ENCODE measurements at places on chromosomes 5 and 9.

DNA sequence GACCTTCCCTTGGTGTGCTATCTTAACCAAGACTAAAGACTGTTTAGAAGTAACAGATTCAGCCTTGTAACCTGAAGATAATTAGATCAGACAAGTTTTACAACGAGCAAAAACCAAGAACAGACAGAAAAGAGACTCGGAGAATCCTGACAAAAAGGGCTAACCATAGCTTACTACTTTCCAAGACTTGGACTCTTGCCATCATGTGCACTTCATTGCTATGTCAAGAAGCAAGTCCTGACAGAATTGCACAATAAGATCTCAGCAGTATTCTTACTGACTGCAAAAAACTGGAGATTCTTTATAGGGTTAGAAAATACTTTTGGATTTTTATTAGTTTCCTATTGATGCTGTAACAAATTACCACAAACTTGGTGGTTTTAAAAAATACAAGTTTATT lies 1539.0 kb upstream of the NUDT12 start:
- DNase-seq: no peak

DNA sequence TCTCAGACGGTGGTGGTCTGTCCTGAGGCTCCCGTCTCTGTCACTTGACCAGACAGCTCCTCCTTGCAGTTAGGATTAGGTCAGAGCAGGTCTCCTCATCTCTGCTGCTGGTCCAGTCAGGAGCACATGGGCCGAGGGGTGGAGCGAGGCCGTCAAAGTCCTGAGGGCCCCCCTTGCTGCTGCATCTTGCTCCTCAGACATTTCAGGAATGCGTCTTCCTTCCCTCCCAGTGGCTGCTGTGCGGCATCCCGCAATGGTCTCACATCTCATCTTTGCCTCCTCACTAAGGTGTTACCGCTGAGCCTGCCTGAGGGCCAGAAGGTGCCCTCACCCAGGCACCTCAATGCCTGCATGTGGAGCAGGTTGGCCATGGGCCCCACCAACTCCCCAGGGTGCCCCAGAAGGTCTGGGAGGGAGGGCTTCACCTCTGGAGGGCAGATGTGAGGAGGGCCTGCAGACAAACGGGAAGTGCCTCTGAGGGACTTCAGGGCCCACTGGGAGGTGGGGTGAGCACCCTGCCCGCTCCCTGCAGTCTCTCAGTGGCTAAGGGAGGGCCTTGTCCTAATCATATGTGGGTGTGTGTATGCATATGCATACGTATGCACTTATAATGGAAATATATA lies 137.7 kb upstream of the LMX1B start:
- no peak for DNase-seq

DNA sequence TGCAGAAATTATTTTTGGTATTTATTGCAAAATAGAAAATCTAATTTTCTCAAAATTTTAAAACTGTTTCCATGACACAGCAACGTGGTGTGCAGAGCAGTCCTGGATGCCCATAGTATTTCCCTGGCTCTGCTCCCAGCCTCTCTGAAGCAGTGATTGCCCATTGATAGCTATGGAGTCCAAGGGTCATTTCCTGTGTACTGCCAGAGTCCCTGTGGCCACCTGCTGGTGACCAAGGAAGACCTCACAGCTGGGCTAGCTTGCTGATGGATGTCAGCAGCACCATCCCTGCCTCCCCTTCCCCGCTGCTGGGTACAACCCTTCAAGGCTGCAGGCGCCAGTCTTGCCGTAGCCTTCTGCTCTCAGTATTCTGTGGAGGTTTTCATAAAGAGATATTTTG lies 184.1 kb downstream of the DIRAS2 start:
- no peak for DNase-seq

DNA sequence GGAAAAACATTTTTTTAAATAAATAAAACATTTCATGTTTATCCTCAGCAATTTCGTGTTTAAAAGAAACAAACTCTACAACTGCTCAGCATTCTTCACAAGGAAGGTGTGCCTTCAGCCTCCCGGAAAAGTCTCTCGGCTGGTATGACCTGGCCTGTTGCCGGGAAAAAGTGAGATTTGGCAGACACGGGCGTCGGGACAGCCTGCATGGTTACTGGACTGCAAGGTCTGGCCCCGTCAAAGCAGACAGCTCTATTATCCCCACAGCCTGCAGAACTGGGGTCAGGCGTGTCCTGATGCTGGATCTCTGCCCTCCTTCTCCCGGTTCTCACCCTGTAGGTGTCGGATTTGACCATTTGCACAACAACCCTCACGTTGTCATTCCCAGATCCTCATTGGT lies 120.3 kb upstream of the SPATA31C2 start:
- DNase-seq: no peak

GRCh38 chr5:94849324-94849723 lies 230.9 kb downstream of the SLF1 start:
- no peak for DNase-seq

- no peak for DNase-seq
Measured at GRCh38 chr9:7790022-7790818, 9.4 kb downstream of the DMAC1 start.

GRCh38 chr5:177496070-177496726 lies 1.2 kb downstream of the PDLIM7 start:
- DNase-seq: no peak

GRCh38 chr5:80243567-80243966 lies 12.3 kb downstream of the SERINC5 start:
- DNase-seq: no peak

GRCh38 chr9:17536027-17536426 lies 42.8 kb upstream of the SH3GL2 start:
- no peak for DNase-seq

DNA sequence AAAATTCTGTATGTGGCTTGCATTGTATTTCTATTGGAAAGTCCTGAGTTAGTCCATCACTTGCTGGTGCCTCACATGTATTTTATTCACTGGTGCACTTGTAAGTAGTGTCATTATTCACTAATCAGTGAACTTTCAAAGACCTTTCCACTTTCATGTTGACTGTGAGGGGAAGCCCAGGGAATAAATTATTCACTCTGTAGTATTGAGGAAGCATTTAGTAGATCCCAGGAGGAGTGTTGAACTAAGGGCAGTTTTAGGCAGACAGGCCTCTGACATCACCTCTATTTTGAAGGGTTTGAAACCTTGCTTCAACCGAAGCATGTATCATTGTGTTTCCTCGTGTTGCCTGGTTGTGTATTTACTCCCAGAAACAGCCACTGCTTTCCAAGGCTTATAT lies 705.4 kb upstream of the RIOK2 start:
- no peak for DNase-seq

GRCh38 chr9:22009506-22009867 lies 382 bp upstream of the CDKN2B start:
- no peak for DNase-seq

Measured in HTR-8/SVneo (cell line).